ENCODE measurements at places on chromosomes 16 and 17.

DNA sequence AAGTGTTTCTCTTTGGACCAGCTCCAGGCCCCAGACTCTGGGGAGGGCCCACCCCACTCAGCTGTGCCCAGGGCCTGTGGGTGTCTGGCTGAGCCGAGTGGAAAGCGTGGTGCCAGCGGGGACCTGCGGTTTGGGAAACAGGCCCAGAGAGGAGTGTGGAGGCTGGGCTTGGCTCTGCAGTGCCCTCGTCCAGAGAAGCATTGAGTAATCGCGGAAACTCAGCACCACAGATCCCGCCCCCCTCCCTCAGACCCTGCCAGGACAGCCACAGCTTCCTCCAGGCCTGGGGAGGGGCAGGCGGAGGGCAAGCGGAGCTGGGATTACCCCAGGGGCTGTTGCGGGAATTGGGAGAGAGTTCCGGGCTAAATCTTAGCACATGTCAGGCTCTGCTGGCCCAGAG, 14.6 kb upstream of the PITPNA start:
- DNase-seq = no peak

DNA sequence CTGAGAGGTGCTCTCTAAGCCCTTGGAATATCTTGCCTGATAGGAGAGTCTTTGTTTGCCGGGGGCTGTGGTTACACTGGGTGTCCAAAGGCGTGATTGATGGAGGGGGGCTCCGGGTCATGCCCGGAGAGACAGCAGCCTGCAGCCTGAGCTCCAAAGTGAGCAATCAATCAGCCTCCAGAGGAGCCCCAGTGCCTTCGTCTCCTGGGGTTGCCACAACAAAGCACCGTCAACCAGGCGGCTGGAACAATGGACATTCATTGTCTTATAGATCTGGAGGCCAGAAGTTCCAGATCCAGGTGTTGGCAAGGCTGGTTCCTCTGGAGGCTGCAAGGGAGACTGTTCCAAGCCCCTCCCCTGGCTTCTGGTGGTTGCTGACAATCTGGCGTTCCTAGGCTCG, 24.0 kb upstream of the GINS2 start:
- DNase-seq = no peak

DNA sequence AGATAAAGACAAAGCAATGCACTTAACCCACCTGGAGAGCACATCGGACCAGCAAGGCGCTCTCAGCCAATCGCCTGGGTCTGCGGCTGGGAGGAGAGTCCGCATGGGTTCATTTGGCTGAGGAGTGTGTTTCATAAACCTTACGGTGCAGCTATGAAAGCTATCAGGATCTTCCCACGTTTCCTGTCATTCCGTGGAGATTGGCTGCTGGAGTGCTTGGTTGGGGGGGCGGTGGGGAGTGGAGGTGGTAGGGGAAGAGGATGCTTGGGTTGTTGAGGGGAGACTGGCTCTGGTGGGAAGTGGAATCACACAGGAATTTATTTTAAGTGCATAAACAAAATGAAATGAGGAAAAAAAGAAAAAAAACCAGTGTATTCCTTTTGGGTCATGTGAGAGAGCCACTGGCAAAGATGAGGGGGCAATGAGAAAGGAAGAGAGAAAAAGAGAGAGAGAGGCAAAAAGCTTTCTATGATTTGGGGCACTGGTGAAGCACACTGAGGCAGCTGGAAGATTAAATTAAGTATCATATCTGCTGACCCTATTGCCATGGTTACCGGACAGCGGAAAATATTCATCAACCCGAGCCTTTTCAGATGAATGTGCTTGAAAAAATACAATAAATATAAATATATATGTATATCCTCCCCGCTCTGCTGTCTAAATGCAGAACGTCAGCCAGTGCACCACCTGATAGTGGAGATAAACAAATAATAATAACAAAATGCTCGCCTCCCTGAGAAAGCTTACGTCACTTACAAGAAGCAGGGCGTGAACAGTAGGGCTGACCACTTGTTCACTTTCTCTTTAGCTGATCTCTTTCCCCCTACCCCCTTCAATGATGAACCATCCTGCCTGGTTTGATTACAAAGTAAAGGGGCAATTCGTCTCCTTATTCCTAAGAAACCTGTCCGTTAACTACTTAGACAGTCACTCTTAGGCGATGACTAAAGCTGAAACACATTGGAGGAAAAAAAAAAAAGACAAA, 457.0 kb upstream of the ZFHX3 start:
- DNase-seq = no peak

DNA sequence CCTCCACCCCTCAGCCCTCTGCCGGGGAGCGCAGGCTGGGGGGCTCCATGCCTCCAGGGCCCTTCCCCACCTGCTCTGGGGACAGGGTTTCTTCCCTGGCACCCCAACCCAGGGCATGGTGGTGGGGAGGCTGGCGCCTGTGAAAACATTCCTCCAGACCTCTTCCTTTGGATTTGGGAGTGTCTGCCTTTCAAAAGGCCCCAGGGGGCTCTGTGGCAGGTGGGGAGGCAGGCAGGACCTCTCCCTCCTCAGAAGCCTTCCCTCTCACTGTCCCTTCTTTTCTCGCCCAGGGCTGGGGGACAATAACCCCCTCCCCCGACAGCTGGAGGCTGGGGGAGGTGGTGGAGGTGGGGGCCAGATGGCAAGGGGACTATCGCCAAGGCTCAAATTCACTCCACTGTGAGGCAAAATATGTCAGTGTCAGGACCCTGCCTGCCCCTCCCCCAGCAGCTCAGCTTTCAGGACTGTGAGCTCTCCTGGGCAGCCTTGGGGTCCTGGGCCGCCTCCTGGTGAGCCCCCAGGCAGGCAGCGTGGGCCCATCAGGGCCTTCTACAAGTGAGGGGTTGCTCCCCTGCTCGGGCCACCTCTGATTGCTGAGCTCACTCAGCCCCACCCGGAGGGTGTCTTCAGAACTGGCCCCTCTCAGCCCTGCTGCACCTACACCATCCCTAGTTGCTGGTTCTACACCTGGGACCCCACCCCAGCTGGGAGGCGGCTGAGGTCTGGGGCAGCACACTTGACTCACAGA, 1.8 kb downstream of the CDH15 start:
- no peak for DNase-seq

- DNase-seq = no peak
These were observed 41.2 kb downstream of the MEAK7 start for GRCh38 chr16:84463221-84463620.

DNA sequence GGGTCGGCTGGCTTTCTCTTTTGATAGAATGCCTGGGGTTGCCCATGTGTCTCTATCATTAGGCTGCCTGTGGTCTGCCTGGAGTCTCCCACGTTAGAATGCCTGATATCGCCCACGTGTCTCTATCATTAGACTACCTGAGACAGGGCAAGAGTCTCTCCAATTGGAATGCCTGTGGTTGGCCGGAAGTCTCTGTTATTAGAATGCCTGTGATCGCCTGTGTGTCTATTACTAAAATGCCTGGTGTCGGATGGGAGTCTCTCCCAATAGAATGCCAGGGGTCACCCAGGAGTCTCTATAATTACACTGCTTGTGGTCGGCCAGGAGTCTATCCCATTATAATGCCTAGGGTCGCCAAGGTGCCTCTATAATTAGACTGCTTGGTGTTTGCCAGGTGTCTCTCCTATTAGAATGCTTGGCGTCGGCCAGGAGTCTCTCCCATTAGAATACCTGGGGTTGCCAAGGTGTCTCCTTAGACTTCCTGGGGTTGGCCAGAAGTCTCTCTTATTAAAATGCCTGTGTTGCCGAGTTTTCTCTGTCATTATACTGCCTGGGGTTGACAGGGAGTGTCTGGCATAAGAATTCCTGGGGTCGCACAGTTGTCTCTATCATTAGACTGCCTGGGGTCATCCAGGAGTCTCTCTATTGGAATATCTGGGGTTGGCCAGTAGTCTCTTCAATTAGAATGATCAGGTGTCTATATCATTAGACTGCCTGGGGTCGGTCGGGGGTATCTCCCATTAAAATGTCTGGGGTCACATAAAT, 2272.8 kb downstream of the TP53TG3F start:
- DNase-seq = no peak

DNA sequence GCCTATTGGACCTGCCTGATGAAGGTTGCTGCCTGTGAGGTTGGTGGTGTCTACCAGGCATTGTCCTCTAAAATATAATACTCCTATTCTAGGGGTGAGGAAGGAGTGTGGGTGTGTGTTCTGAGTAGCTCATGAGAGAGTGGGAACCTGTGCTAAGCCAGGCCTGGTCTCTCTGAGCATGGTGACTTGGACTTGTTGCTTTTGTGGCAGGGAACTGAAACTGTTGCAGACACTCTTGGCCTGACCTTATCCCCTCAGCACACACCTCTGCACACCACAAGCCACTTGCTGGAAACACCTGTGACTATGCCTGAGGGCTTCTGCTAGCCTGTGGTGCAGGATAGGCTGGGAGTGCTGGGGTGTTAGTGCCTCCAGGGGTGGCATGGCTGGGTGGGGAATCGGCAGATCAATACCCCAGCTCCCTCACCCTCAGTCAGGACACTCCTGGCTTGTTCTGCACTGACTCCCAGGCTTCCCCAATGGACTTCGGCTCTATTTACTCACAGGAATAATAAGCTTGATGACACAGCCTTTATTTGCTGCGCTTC, 29.9 kb downstream of the PLCG2 start:
- peak; percentile 45 for DNase-seq

DNA sequence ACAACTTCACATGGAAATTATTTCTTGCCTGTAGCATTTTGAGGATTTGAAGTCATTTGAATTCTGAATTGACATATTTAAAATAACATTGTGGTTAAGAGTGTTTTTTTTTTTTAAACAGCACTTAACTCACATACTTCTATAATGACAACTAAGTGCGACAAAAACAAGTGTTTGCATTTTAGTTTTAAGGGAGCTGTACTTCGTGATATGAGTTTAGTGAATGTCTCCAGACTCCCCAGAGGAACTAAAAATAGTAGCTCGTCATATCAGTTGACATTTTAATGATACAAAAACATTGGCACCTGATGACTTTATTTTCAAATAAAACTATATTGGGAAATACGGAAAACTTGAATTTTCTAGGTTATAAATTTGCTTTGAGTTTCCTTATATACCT, 389.6 kb upstream of the MON1B start:
- DNase-seq = no peak

- no peak for DNase-seq
These were observed 18.4 kb downstream of the KDM8 start for GRCh38 chr16:27221576-27222248.

GRCh38 chr17:48483471-48484131, 47.2 kb downstream of the HOXB1 start:
- DNase-seq = no peak

- peak; percentile 59 for DNase-seq
These were observed 2.1 kb upstream of the C17orf78 start for GRCh38 chr17:37373530-37374159.

GRCh38 chr17:30021708-30022317, 80.4 kb downstream of the EFCAB5 start:
- peak; percentile 26 for DNase-seq

DNA sequence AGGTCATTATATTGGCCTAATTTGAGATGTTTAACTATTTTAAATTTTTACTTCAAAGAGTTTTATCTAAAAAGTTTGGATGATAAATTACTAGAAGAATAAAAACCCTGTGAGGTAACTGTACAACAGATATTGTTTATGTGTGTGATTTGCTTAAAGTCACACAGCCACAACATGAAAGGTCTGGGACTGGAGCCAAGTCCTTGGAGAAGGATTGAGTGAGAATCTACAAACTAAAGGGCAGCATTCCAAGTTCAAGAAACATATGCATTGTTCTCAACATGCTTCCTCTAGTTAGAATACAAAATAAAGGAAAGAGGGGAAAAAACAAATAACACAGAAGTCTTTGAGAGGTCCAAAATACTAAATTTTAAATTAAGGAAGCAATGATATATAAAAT, 131.5 kb upstream of the MON1B start:
- no peak for DNase-seq

DNA sequence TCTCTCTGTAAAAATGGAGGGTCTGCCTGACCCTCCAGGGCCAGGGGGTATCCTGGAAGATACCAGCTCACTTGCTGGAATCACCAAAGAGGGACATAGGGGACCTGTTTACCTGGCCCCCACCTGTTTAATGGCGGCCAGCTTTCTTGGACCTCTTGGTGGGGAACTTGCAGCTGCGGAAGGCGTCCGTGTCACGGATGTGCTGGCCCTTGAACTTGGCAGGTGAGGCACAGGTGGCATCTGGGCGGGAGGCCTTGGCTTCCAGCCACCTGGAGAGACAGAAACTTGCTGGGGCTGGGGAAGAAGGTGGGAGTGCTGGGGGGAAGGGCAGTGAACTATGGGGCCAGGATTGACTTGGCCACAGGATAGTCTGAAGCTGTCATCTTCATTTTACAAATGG, 3.5 kb downstream of the CHAD start:
- no peak for DNase-seq

DNA sequence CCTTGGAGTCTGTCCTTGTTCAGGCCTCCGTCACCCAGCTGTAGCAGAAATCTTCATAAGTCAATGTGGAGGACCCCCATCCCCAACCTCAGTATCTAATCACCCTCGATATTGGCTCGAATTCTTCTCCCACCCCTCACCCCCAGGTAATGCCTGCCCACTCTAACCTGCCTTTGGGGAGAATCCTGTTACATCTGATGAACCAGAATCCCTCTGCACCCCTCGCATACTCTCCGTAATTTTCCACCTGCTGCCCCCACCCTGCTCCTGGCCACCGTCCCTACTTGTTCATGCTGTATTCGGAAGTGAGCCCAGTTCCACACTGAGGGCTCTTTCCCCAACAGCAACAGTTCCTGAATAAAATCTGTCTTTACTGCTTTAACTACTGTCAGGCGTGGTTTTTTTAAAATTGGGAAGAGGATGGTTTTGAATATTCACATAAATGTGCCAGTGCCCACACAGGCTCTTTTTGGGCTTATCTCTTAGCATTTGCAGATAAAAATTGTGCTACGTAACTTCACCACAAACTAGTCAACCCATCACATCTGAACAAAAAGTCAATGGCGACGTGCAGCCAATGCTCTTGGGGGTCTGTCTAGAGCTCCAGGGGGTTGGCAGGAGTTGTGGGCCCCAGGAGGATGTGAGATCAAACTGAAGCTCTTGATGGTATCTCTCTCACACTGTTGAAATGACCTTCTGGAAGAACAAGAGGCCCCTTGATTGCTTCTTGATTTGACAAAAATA, 73.7 kb downstream of the NETO2 start:
- no peak for DNase-seq

GRCh38 chr17:48127371-48128051, 19.9 kb downstream of the SNX11 start:
- no peak for DNase-seq

DNA sequence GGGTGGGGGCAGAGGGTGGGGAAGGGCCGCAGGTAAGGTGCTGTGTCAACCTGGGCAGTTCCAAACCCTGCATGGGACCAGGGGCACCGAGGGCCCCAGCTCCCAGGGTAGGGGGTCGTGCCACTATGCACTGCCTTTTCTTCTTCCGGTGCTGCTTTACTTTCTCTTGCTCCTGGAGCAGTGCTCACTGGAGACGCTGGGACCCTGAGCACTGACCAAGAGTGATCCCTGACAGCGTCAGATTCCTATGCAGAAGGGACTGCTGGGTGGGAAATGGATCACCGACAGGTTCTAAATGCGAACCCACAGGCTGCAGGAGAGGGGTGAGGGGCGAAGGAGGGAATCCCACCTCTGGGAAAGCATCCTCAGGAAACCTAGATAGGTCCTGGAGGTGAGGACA, 470.1 kb downstream of the SOX9 start:
- no peak for DNase-seq

Measured in CD8-positive, alpha-beta T cell (primary cell).